ENCODE measurements at places on chromosomes 6 and 20.

- no peak for DNase-seq
Observed at GRCh38 chr20:37544386-37544785, 16.7 kb upstream of the BLCAP start.

GRCh38 chr20:46304361-46304760 is 3.9 kb downstream of the CDH22 start:
- no peak for DNase-seq

DNA sequence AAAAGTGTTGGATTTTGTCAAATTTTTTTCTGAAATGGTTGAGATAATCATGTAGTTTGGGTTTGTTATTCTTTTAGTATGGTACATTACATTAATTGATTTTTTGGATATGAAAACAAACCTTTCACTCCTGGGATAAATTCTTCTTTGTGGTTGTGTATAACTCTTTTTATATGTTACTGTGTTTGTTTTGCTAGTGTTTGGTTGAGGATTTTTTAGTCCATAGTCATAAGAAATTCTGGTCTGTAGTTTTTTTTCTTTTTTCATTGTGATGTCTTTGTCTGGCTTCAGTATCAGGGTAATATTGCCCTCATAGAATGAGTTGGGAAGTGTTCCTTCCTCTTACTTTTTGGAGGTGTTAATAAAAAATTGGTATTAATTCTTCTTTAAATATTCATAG is 122.2 kb upstream of the ATXN1 start:
- no peak for DNase-seq

DNA sequence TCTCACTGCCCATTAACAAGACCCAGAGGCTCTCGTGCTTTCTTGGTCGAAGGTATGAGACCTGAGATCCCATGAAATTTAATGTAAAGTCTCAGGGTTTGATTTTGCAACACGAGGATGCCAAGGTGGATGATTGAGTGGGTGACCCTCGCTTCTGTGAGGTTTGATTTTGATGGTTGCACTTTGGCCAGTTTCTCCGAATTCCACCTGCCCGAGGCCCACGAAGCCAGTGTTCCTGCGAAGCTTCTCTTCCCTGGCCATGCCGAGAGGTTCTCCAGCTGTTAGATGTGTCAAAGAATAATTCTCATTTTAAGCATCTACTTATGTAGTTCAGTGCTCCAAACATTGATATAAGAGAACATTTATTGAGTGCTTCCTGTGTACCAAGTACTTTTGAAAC is at the start of gene KIF25:
KIF25 (plus strand) TSS at position 30 of the 400 bp plus-strand sequence. CDS start 31,915 bp downstream, outside the sequence.
- DNase-seq, result no peak

DNA sequence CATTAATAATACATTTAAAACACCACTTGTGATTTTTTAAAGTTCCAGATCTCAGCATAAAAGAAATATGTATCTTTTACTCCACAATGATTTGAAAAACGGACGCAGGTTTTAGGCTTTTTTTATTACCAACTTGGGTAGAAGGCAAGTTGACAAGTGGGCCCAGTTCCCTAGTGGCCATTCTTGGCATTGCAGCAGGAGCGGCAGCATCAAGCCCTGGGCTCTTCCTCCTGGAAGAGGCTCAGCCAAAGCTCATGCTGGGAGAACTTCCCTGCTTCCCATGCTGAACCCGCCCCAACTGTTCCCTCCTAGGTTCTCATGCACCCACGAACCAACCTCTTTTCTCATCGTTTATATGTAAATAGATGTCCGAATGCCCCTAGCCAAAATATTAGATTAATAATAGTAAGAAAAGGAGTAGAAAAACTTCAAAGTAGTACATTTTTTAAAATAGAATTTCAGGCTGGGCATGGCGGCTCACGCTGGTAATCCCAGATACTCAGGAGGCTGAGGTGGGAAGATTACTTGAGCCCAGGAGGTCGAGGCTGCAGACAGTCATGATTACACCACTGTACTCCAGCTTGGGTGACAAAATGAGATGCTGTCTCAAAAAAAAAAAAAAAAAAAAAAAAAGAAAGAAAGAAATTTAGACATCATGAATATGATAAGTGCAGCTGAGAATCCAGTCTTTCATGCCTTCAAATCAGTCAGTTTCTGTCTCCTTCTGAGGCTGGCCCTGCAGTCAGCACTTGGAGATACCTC is 18.2 kb upstream of the MYB start:
- DNase-seq, result peak; percentile 92

GRCh38 chr6:36772397-36772796 is 66.8 kb downstream of the CPNE5 start:
- no peak for DNase-seq

DNA sequence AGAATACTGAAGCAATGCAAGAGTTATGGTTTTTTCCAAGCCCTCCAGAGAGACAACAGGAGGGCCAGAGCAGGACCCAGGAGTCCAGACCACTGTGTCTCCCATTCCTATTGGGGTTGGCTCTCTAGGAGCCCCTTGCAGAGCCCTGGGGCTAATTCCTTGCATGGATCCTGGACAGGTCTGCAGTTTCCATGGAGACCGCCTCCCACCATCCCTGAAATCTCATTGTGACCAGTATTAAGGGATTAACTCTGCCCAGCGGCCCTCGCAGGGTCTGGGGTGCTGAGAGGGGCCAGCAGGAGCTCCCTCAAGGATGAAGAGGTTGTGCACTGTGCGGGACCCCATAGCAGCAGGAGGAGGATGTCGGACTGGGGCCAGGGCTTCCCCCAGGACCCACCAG is 34.8 kb downstream of the HNF4A start:
- DNase-seq, result no peak

DNA sequence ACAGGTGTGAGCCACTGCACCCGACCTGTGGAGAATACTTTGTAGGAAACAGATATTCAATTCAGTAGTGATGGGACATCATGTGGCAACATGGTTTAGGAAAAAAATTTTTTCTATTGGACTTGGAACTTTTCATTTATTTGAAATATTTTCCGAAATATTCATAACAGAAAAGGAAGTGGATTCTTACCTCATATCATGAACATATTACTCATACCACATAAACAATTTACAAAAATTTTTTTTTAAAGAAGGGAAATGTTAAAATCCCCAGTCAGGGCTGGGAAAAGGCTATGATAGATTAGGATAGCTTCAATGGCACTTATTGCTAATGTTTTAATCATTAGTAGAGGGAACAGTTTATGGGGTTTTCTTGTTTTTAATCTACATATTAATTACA is 6.8 kb upstream of the ALDH8A1 start:
- DNase-seq, result no peak

DNA sequence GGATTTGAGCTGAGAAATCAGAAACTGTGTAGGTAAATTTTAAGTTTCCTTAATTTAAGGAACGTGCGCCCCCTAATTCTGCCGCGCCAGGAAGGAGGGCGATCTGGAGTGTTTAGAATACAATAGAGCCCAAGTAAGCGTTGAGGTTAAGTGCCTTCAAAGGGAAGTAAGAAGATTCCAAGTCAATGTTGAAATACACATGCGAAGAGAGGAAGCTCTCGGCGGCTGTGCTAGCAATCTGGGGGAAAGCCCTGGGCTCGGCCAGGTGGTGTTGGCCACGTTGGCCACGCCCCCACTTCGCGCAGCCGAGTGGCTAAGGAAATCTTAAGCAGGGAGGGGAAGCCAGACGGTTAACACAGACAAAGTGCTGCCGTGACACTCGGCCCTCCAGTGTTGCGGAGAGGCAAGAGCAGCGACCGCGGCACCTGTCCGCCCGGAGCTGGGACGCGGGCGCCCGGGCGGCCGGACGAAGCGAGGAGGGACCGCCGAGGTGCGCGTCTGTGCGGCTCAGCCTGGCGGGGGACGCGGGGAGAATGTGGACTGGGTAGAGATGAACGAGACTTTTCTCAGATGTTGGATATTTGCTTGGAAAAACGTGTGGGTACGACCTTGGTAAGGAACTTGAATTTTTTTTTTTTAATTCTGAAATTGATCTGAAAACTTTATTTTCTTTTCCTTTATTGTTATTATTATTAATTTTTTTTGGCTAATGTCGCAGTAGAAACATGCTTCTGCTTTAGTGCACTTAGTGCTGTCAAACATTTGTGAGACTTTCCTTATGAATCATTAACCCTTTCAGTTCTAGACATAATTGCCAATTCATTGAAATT is at the start of gene PRDM1:
PRDM1 (plus strand) TSS at position 353 of the 830 bp plus-strand sequence; CDS start at position 571, 218 bp downstream.
- DNase-seq, result peak; percentile 84

DNA sequence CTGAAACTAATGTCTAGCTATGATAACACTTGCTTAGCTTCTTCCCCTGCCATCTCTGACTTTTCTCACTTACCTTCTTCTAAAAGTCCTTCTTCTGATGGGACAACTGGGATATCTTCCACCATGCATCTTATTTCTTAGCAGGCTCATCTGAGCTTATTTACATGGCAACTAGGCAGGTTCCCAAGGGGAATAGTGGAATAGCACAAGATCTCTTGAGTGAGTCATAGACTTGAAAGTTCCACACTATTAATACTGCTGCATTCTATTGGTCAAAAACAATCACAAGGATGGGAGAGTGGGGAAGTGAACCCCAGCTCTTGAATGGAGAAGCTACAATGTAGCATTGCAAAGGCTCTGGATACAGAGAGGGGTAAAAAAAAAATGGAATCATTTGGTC is 142.1 kb downstream of the HAO1 start:
- no peak for DNase-seq

GRCh38 chr6:6946206-6947155 is 161.3 kb upstream of the RREB1 start:
- peak; percentile 37 for DNase-seq

DNA sequence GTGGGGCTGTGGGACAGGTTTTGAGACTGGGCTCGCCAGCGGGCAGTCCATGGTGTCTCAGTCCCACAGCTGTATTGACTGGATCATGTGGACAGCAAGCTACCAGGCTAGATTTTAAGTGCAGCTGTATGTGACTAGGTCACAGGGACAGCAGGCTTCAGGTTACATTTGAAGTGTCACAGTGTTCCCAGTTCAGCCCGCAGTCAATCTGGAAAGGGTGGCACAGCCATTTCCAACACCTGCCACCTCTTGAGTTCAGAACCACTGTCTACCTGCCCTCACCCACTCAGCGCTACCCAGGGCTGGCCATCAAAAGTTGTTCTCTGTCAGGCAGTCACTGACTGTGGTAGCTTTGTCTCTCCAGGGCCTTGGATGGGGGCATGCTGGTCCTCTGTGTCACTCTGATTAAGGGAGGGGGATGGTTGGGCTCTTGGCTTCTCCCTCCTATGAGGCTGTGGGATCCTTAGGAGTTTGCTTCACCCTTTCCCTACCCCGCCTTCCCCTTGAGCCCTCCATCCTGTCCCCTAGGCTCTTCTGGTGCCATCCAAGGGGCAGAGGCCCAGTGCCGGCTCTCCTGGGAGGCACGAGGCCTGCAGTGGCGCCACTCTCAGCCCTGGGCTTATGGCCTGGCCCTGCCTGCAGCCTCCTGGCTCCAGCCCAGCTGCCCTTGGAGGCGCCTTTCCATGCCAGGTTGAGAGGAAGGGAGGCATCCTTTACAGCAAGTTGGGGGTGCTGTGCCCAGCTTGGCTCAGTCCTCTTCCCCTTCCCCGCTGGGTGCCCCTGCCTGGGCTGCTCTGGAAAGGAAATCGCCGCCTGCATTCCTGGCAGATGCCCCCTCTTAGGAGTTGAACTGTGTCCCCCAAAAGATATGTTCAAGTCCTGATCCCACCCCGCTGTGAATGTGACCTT is 44.9 kb downstream of the PNLDC1 start:
- DNase-seq, result no peak

- no peak for DNase-seq
Observed at GRCh38 chr6:140897349-140897748, 1235.4 kb upstream of the GJE1 start.

GRCh38 chr20:10731190-10731965 is 57.6 kb upstream of the JAG1 start:
- DNase-seq, result no peak

GRCh38 chr6:73515204-73515655 is 5.6 kb downstream of the EEF1A1 start:
- no peak for DNase-seq

- no peak for DNase-seq
Observed at GRCh38 chr20:36875702-36876472, at the start of gene TLDC2. Gene TLDC2 (plus strand): TSS chr20:36876138. CDS start chr20:36876175, 37 bp downstream.

GRCh38 chr6:91330896-91331295 is 744.0 kb upstream of the MAP3K7 start:
- no peak for DNase-seq

GRCh38 chr20:8094415-8094818 is 37.6 kb upstream of the PLCB1 start:
- no peak for DNase-seq

DNA sequence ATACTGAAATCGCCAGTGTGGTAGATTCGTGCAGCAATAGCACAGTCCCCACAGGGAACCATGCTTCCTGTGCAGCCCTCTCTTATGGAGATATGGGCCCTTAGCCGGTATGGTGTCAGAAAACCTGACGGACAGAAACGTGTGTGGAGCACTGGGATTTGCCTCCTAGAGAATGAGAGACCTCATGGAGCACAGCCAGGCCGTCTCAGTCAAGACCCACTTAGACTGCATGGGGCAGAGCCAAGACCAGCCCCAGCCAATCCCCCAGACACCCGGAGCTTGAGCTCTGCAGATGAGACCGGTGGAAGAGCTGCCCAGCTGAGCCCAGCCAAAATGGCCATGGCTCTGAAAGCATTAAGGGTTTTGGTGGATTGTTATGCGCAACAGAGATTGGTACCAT is 163.7 kb downstream of the DLL1 start:
- DNase-seq, result no peak

DNA sequence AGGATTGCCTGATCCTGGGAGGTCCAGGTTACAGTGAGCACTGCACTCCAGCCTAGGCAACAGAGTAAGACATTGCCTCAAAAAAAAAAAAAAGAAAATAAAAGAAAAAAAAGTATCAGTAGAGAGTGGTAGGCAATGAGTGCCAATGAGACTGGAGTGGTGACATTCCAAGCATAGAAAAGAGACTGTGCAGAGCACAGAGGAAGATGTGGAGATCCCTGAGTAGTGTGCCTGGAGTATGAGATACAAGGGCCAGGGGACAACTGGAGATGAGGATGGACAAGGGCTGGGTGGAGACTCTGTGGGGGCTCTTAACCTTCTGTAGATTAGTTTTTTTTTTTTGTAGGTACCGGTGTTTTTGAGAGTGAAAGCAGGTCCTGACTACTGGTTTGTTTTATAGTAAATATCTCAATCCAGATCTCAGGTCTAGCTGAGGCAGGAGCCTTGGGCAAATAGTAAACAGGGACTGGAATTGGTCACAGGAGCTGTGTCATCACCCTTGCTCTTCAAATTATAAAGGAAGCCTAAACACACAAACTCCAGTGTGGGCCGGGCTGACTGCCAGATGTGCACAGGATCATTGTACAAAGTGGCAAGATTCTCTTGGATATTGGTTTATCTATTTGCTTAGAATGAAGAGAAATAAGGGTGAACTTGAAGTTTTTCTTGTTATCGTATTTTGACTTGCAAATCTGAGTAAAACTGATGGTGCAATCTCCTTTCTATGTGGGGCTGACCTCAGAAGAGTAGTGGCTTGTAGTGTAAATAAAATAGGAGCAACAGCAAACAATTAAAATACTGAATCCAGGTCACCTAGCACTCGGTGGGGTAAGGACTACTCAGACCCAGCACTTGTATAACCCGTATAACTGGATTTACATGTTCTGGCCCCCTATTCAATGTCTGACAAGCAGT is 144.9 kb downstream of the SOX4 start:
- no peak for DNase-seq

DNA sequence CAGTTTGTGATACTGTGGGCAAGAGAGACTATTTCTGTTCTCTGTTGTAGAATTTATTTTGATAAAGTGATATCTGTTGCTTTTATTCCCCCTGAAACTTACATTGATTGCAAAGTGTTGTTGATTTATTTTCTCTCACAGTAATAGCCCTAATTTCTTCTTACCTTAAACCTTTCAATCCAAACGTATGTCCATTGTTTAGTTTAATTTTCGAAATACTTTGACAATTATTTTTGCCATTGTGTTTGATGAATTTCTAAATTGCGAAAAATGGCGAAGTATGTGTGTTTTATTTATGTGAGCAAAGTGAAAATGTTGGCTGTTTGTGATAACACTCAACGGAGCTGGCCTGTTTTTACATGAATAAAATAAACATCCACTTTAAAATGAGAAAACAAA is 381 bp upstream of the ZSCAN26 start:
- no peak for DNase-seq
